ENCODE measurements at places on chromosomes 2 and 18.

GRCh38 chr2:189116979-189117378, 62.6 kb downstream of the COL5A2 start:
- no peak for DNase-seq

DNA sequence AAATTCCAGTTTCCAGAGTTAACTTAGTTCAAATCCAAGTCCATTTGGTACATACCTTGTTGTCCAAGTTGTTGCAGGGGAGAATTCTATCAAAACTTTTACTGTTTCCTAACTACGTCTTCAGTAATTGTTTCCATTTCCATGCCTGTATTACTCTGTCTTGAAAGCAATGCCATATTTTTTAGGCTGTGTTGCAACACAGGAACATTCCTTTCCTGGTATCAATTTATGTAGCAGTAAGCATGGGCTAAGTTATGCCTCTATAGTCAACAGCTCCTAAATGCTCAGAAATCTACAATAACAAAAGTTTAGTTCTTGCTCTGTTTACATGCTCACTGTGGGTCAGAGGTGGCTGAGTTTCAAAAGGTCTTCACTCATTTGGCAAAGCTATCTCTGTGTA, 1943.8 kb upstream of the PIK3C3 start:
- DNase-seq, result no peak

DNA sequence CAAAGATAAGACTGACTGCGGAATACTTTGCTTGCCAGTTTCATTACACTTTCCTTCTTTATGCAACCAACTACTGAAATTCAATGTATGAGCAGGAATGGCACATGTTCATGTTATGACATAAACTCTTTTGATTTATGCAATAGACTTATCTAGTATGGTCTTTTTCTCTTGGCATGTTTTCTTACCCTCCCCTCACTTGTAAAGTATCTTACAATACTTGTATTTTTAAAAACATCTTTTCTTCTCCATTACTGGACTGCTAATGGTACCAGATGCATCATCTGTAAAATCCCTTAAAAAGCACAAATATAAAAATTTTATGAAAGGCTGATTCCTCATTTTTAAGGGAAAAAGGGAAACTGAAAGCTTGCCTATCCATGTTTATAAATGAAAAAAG, 373.8 kb downstream of the ZEB2 start:
- DNase-seq, result no peak

GRCh38 chr2:225074366-225074765, 32.1 kb upstream of the DOCK10 start:
- no peak for DNase-seq

DNA sequence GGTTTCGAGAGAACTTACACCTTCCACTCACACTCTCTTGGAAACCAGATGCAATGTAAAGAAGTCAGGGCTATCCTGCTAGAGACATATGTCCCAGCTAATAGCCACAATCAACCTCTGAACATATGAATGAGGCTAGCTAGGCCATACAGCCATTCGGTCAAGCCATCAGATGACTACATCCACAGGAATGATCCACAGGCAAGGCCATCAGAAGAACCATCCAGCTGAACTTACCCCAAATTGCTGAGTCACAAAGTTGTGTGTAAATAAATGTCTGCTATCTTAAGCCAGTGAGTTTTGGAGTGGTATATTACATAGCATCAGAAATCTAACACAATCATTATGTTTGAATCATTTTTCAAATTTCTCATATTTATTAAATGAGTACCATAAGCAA, 5.2 kb upstream of the SPAST start:
- no peak for DNase-seq

All from KBM-7 (cell line).